ENCODE measurements at places on chromosomes 3 and 15.

GRCh38 chr15:81303244-81304225 is 20.4 kb downstream of the STARD5 start:
- H3K4me3 ChIP-seq, result no peak overlapping the region
- H3K27me3 ChIP-seq, result peaks cover 27% of the 10 kb centered on the region
- no peak overlapping the region for H3K27ac ChIP-seq
- no peak for DNase-seq

GRCh38 chr3:39189959-39190269 is 2.5 kb downstream of the XIRP1 start:
- no peak overlapping the region for H3K27ac ChIP-seq
- no peaks in the 10 kb centered on the region for H3K36me3 ChIP-seq
- peaks cover 28% of the 10 kb centered on the region for H3K27me3 ChIP-seq
- DNase-seq, result peak; percentile 52

GRCh38 chr3:127987309-127987995 is 64.8 kb upstream of the SEC61A1 start:
- H3K27ac ChIP-seq, result no peak overlapping the region
- H3K27me3 ChIP-seq, result peaks cover 31% of the 10 kb centered on the region
- no peaks in the 10 kb centered on the region for H3K4me1 ChIP-seq
- H3K4me3 ChIP-seq, result no peak overlapping the region
- no peaks in the 10 kb centered on the region for H3K36me3 ChIP-seq

DNA sequence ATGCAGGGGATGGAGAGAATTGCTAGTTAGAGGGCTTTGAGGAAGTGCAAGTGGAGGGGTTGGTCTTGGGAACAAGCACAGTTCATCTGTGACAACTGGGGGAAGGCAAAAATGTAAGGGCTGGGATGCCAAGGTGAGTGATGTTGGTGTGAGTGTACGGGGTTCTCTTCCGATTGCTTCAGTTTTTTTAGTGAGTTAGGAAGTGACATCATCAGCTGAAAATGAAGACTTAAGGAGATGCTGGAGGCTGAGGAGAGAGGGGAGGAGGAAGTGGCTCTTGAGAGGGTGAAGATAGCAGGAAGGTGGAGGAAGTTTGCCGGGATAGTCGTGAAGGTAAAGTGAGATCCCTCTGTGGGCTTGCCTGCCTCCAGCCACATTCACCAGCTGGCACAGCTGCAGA is 12.7 kb downstream of the TICRR start:
- no peak overlapping the region for H3K4me3 ChIP-seq
- H3K27me3 ChIP-seq, result no peaks in the 10 kb centered on the region
- H3K36me3 ChIP-seq, result peaks cover 21% of the 10 kb centered on the region
- no peak overlapping the region for H3K27ac ChIP-seq
- DNase-seq, result no peak

- H3K4me1 ChIP-seq, result no peaks in the 10 kb centered on the region
- H3K4me3 ChIP-seq, result no peak overlapping the region
- no peak overlapping the region for H3K27ac ChIP-seq
- no peak for DNase-seq
- no peaks in the 10 kb centered on the region for H3K36me3 ChIP-seq
Measured at GRCh38 chr3:134971306-134971705, 176.2 kb downstream of the EPHB1 start.

DNA sequence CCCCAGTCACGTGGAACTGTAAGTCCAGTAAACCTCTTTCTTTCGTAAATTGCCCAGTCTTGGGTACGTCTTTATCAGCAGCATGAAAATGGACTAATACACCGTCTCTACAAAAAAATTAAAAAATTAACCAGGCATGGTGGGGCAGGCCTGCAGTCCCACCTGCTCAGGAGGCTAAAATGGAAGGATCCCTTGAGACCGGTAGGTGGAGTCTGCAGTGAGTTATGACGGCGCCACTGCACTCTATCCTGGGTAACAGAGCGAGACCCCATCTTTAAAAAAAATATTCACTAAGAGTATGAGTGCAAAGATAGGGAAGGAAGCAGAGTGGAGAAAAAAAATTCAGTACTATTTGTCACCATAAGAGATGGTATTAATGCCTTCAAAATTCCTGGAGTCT is 25.6 kb downstream of the SEC11A start:
- DNase-seq, result no peak
- H3K4me1 ChIP-seq, result no peaks in the 10 kb centered on the region
- peaks cover 9% of the 10 kb centered on the region for H3K36me3 ChIP-seq
- no peaks in the 10 kb centered on the region for H3K27me3 ChIP-seq
- no peak overlapping the region for H3K4me3 ChIP-seq
- H3K27ac ChIP-seq, result no peak overlapping the region

GRCh38 chr3:35120026-35120425 is 519.3 kb upstream of the ARPP21 start:
- no peak overlapping the region for H3K27ac ChIP-seq
- no peaks in the 10 kb centered on the region for H3K4me1 ChIP-seq
- no peaks in the 10 kb centered on the region for H3K27me3 ChIP-seq
- DNase-seq, result no peak

DNA sequence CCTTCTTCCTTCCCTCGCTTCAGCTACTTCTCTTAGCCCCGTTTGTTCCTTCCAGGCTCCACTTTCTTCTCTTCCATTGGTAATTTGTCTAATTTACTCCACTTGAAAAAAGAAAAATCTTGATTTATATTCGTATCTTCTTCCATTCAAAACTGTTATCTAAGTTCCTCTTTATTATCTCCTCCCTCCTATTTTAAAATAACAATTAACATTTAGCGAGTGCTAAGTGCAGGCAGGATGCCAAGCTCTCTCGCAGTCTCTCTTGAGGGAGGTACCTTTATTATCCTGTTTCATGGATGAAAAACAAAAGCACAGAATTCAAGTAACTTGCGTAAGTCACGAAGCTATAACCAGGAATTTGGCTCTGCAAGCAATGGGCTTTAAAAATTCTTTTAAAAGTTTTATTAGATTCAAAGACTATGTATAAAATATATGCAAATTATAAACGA is 418.9 kb upstream of the NAALADL2 start:
- no peak overlapping the region for H3K4me3 ChIP-seq
- peaks cover 18% of the 10 kb centered on the region for H3K4me1 ChIP-seq
- H3K27ac ChIP-seq, result no peak overlapping the region

DNA sequence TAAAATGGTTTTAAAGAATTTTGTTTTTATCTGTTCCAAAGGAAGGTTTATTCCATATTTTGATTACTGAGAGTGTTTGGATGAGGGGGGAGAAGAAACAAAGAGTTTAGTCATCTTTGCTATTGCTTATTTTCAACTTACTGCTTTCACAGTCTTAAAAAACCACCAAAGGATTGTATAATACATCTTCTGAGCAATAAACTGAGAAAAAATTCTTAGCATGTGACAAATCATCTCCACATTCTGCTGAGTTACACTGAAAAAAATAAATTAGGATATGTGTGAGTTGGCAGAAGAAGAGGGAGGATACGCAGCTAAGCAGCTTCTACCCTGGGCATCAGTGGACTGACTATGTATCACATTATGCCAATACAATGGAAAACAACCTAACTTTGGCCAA is 23.2 kb upstream of the ACTC1 start:
- H3K4me1 ChIP-seq, result no peaks in the 10 kb centered on the region
- no peak overlapping the region for H3K27ac ChIP-seq
- no peaks in the 10 kb centered on the region for H3K27me3 ChIP-seq
- H3K36me3 ChIP-seq, result no peaks in the 10 kb centered on the region
- DNase-seq, result no peak

DNA sequence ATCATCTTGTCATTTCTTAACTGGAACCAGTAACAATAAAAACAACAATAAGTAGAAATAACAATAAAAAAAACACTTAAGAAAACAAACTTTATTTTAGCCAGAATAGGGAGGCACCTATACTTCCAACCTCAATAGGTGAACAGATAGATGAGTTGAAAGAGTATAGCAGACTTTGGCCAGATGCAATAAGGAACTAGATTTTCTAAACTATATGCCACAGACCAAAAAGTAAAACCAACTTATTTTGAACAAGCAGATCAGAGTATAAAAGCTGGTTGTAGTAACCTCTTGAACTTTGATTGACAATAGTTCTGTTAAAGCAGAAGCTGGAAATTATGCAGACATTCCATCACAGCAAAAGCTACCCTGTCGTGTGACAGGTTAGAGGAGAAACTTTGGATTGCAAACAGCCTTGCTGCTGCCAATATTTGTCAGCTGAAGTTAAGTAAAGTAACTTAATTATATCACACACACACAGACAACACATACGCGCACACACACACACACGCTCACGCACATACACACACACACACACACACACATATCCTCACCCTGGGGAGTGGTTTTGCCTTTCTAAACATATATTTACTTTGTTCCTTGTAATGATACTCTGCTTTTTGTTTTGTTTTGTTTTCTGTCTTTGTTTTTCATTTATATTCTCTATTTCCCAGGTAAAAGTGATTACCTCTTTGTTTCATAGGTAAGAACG is 903.6 kb downstream of the VGLL3 start:
- no peaks in the 10 kb centered on the region for H3K36me3 ChIP-seq
- H3K4me3 ChIP-seq, result no peak overlapping the region
- no peak overlapping the region for H3K27ac ChIP-seq
- H3K4me1 ChIP-seq, result no peaks in the 10 kb centered on the region

DNA sequence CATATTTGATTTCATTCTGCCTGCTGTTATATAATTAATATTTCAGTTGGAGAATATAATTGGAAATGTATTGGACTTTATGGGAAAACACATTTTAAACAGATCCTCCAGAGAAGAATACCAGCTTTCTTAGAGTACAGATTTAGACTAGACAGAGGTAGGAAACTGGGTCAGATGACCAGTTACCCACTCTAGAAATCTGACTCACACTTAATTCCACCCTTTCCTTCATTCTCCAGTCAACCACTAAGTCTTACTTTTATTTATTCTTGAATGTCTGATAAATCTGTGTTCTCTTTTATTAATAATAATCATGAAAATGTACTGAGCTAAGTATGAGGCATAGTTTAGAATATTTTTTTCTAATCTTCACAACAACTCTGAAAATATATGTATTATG is 110.7 kb downstream of the LRRC49 start:
- no peak for DNase-seq
- H3K36me3 ChIP-seq, result no peaks in the 10 kb centered on the region
- H3K27ac ChIP-seq, result no peak overlapping the region
- H3K4me1 ChIP-seq, result no peaks in the 10 kb centered on the region

DNA sequence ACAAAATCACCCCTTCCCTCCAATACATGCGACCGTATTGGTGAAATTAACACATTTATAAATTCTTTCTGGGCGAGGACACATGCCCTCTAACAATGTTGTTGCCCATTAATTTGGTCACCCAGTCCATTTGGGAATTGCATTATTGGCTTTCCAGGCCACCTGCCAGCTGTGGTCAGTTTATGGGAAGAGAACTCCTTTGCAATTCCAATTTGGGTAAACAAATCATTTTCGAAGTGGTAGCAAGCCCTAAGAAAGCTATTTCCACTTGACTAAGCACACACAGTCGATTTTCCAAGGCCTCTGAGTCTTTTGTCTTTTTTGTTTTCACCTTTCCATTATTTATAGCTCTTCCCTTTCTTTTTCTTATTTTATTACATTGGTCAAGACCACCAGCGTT is 362.3 kb upstream of the RGMA start:
- H3K4me3 ChIP-seq, result no peak overlapping the region
- H3K4me1 ChIP-seq, result no peaks in the 10 kb centered on the region
- H3K27me3 ChIP-seq, result no peaks in the 10 kb centered on the region
- H3K27ac ChIP-seq, result no peak overlapping the region

- no peaks in the 10 kb centered on the region for H3K36me3 ChIP-seq
- no peak for DNase-seq
- peaks cover 5% of the 10 kb centered on the region for H3K27me3 ChIP-seq
Measured at GRCh38 chr15:74395319-74396145, 28.1 kb upstream of the CYP11A1 start.

GRCh38 chr3:9782770-9783169 is 9.5 kb downstream of the TADA3 start:
- H3K4me1 ChIP-seq, result peaks cover 16% of the 10 kb centered on the region
- H3K36me3 ChIP-seq, result peaks cover 22% of the 10 kb centered on the region
- H3K27ac ChIP-seq, result no peak overlapping the region
- no peak for DNase-seq
- H3K27me3 ChIP-seq, result no peaks in the 10 kb centered on the region

GRCh38 chr15:40918146-40918798 is 10.9 kb upstream of the DLL4 start:
- DNase-seq, result no peak
- H3K27me3 ChIP-seq, result peaks cover 36% of the 10 kb centered on the region
- H3K4me3 ChIP-seq, result peak overlapping the region; percentile 71
- peaks cover 81% of the 10 kb centered on the region for H3K4me1 ChIP-seq

- H3K27me3 ChIP-seq, result no peaks in the 10 kb centered on the region
- H3K36me3 ChIP-seq, result peaks cover 23% of the 10 kb centered on the region
- peak; percentile 98 for DNase-seq
- peak overlapping the region; percentile 71 for H3K27ac ChIP-seq
Measured at GRCh38 chr3:172203522-172204258, 164.3 kb downstream of the FNDC3B start.

DNA sequence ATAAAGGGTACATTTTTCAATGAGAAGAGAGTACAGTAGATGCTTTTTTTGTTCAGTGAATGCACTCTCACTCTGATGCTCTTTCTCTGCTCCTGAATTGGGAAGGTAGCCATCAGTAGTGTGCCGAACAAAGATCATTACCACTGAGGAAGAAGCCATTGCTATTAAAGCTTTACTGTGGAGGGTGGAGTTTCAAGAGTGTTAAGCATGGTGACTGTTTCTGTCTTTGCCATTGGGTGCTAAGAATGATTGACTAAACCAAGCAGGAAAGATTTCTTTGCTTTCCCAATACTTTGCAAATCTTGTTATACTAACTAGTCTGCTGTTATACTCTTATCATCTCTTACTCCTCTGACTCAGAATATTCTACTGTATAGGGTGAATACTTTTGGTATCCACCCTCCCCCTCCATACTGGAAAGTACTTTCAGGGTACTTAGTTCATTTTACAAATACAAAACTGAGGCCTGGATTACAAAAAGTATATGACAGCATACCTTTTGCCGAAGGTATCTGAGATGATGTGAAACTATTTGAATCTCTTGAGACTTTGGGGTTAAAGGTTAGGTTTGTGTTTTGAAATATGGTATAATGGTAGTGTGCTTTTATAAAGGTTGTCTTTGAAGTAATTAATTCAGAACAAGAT is 1.7 kb downstream of the RAB11A start:
- H3K4me3 ChIP-seq, result peak overlapping the region; percentile 68
- peak; percentile 40 for DNase-seq
- H3K4me1 ChIP-seq, result peaks cover 47% of the 10 kb centered on the region
- peaks cover 11% of the 10 kb centered on the region for H3K36me3 ChIP-seq

DNA sequence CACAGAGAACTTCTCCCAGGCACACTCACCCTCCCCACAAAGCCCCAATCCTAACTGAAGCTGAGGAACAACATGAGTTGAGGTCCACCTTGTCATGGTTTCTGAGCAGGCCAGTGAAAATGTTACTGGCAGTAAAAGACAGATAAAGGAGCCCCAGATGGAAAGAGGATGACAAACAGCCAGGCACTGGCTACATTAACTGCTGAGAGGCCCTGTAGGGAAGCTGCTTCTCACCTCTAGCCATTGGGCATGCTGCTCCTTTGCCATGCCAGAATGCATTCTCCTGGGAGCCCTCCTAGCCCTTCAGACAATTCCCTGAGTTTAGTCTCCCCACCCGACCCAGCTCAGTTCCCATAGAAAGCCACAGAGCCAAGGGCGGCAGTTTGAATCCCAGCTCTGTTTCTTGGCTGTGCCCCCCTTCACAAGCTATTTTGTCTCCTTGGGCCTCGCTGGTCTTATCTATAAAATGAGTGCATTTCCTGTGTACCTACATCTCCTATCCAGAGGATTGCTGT is 60.5 kb downstream of the LMCD1 start:
- H3K36me3 ChIP-seq, result no peaks in the 10 kb centered on the region
- H3K27ac ChIP-seq, result no peak overlapping the region
- no peaks in the 10 kb centered on the region for H3K27me3 ChIP-seq
- no peak overlapping the region for H3K4me3 ChIP-seq

Data from HepG2 (cell line).